ENCODE measurements at places on chromosomes 12 and 14.

- DNase-seq = no peak
These were observed 56.2 kb downstream of the FNTB start for GRCh38 chr14:65042731-65043372.

- DNase-seq = no peak
These were observed 398.5 kb downstream of the FSCB start for GRCh38 chr14:44108601-44109000.

DNA sequence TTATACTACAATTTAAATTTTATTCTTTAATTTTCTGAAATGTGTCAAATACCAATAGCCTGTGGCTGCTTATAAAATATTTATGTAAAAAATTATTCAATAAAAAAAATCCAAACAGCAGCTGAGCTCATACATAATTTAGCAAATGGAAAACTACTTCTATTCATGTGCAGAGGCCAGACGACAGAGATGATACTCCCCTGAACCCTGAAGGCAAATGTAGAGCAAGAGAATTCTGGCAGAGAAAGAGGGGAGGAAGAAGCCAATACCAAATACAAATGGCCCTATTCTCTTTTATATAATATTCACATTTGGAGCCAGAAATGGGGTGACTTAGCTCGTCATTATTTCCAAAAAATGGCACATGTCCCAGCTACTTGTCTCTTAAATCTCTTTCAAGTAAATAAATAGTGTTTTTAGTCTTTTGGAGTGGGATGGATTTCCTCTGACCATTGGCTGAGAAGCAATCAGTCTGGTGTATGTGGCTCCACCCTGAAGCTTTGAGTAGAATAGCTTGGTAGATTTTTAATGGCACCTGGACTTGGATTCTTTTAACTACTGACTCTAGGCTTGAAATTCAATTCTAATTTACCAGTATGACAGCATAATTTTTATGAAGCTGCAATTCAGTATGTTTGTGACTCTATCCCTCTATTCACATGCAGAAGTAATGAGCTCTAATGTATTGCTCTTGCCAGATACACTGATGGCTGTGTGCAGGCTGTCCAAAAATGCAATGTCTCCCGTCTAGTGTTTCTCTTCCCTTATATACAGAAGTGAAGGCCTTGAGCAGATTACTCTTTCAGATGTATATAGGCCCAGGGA, 113.4 kb upstream of the SCAF11 start:
- no peak for DNase-seq

DNA sequence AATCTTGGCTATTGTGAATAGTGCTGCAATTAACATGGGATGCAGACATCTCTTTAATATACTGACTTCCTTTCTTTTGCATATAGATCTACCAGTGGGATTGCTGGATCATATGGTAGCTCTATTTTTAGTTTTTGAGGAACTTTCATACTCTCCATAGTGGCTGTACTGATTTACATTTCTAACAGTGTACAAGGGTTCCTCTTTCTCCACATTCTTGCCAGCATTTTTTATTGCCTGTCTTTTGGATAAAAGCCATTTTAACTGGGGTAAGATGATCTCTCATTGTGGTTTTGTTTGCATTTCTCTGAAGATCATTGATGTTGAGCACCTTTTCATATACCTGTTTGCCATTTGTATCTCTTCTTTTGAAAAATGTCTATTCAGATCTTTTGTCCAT, 8.4 kb downstream of the AMDHD1 start:
- DNase-seq = no peak

GRCh38 chr12:64427988-64428387, 23.8 kb downstream of the XPOT start:
- DNase-seq = no peak

DNA sequence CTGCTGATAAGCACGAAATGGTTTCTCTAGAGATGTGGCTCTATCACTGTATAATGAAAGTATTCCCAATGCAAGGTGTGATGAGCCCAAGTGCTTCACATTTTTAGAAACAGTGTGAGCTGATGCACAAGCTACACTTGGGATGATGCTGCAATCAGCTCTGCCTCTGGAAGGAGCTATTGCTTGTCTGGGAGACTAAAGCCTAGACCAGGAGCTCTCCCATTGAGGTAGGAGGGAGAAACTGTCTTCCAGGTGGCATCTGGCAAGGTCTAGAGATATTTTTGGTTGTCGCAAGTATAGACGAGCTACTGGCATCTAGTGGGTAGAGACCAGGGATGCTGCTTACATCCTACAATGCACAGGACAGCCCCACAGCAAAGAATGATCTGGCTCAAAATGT, 42.0 kb downstream of the HECTD4 start:
- no peak for DNase-seq

- DNase-seq = no peak
These were observed 51.8 kb downstream of the MSRB3 start for GRCh38 chr12:65330331-65330730.

- no peak for DNase-seq
These were observed 125.0 kb downstream of the AKAP6 start for GRCh38 chr14:32453857-32454810.

DNA sequence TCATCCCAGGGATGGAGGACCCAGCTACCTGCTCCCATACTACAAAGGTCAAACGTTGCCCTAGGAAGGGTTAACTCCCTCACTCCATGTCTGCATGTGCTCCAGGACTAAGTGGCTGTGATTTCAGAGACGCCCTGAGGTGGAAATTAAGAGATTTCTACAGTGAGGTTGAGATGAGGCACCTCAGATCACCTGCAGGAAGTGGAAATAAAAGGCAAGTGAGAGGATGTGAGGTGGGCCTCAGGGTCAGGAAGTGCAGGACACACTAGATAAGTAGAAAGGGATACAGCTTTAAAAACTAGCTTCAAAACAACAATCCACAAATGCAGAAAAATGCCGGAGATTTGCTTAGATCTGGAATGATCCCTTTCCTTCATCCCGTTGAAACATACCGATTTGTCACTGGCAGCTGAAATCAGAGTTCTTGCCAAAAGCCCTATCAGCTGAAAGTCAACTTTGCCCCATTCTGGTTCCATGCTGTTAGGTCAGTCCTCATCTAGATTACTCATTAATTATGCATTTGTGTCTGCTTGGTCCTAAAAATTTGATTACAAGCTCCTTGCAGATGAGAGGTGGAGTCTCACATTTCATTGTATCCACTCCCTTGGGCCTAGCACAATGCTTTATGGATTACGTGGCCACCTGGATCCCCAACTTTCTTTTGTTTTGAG, 6.6 kb downstream of the PLBD1 start:
- no peak for DNase-seq

Measured in activated effector memory CD4-positive, alpha-beta T cell treated with Interleukin-2 at 50 U/mL for 16 hours (primary cell).